ENCODE measurements at places on chromosomes 7 and 10.

- DNase-seq = no peak
These were observed 174.4 kb upstream of the KIAA1217 start for GRCh38 chr10:24034571-24034970.

DNA sequence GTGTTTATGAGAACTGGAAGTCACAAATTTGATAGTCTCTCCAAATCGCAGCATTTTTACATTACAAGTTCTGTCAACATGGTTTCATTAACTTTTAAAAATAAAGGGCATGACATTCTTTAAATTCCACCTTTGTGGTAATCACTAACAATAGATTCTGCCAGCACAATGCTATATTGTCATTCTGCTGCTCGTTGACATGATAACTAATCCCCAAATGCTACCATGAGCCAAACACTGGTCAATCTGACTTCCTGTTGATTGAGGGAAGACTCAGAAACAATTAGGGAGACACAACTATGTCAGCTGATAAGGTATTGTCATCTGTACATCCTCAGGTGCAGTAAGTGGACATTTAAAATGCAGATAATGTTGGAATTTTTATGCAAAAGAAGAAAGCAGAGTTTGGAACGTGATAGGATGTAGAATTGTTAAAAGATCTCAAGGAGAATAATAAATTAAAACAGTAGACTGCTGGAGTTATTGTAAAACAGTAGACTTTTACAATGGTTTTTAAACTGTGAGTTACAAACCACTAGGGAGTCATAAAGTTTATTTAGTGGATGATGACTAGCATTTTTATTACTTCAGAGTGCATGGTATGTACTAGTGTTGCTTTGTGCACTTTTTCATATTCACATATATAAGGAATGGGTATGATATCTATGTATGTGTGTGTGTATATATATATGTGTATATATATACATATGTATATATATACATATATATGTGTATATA is 126.4 kb upstream of the DKK1 start:
- DNase-seq = peak; percentile 10

GRCh38 chr7:23945472-23945871 is 235.5 kb downstream of the STK31 start:
- no peak for DNase-seq

DNA sequence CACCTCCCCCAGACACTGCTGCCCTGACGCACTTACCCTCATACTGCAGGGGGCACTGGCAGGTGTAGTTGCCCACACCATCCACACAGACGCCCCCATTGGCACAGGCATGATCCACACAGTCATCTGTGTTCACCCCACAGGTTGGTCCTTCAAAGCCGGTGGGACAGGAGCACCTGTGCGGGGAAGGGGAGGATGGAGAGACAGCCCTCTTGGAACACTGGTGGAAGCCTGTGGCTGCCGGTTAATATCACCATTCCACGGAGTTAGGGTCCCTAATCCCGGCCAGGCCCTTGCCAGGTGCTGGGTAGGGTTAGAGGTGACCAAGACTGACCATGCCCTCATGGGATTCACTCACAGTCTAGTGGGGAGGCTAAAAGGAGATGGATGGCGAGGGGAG is 171.8 kb downstream of the SLIT1 start:
- DNase-seq = no peak

DNA sequence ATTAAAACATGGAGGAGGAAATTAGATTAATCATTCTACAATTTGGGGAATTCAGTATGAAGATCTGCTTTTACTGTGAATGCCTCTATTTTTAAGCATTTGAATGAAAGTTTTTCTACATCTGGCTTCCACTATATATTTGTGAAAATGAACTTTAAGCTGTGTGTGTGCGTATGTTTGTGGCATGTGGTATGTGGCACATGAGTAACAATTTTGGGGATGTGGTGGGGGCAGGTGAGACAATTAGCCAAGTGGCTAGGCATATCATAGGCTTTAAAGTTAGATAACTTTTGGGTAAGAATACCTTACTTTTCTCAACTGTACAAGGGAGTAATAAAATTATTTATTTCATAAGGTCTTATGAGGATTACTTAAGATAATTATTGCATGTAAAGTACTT is 81.5 kb downstream of the ZNF22 start:
- no peak for DNase-seq

DNA sequence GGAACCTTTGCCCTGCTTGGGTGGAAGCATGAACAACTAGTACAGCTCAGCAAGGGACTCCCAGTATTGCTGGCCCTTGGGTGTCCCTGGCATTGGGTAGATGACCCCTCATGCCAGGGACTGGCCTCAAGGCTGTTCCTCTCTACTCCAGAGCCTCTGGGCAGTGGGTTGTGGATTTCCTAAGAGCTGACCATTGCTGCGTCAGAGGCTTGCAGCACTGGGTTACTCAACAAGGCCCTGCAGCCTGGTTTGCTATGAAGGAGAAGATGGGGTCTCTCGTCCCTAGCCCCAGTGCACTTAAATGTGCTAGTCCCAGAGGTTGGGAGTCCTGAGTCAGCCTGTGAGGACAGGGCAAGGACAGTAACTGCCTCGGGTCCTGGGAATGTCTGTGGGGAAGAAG is 2.5 kb downstream of the VSIR start:
- no peak for DNase-seq

DNA sequence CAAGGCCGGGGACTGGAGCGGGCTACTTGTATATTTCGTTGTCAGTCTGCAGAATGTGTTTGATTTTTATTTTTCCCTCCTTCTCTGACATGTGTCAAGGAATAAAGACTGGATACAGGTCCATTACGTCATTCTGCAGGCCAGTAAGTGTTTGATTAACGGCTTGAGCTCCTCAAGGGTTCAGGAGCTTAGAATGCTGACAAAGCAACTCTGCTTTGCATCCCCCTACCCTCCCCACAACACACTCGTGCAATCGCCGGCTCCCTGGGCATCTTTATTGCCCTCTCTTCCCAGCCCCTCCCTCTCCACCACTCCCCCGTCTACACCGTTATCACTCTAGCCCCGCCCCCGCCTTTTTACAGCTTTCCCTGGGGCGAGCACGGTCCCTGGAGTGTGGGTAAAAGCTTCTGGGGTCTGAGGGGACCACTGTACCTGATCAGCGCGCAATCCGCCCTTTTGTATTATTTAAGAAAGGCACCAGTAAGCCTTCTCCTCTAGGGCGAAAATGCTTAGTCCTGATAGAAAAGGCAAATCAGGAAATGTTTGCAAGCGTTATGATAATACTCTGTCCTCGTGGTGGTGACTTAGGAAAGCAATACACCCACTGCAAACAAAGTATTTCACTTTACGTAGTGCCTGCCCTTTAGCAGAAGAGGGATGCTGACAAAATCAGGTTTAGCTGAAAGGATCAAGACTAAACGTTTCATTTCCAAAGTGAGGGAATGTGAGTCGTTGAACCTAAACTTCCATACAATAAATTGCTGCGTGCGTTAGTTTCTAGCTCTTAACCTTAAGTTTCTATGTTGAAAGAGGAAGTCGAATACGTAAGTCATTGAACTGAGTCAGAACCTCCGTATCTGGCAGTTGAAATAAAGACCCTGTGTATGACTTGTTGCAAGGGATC is 1.4 kb upstream of the CREB5 start:
- DNase-seq = no peak

DNA sequence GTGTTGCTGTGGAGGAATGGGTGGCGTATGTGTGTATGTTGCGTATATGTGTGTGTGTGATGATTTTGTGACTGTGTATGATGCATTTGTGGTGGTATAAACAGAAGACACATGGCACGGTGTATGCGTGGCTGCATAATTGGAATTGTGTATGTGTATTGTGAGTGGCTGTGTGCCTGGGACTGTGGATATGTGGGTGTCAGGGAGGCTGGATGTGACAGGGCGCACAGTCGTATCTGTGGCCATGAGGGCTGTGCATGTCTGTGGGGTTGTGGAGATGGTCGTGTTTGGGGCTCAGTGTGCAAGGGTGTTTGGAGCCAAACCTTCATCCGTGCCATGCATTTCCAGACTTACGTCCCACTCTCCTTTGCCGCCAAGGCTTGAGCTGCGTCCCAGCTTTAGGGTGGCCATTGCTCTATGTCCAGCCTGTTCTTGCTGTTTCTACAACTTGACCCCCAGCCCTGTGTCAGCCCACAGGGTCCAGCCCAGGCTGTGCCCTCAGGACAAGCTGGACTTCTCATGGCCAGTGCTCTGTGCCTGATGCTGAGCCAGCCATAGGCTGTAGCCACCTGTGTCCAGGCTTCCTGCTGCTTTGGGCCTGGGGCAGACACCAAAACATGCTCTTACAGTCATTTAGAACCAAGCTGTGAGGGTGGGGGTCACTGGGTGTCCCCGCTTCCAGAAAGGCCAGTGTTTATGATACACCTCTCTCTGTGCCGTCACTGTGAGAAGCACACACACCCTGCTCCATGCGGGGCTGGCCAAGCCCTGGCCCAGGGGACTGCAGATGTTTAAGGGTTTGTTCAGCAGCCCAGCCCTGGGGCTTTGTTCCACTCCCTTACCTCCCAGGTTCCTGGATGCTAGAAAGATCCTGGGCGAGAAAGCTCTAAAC is 127.6 kb downstream of the NEURL1 start:
- no peak for DNase-seq

DNA sequence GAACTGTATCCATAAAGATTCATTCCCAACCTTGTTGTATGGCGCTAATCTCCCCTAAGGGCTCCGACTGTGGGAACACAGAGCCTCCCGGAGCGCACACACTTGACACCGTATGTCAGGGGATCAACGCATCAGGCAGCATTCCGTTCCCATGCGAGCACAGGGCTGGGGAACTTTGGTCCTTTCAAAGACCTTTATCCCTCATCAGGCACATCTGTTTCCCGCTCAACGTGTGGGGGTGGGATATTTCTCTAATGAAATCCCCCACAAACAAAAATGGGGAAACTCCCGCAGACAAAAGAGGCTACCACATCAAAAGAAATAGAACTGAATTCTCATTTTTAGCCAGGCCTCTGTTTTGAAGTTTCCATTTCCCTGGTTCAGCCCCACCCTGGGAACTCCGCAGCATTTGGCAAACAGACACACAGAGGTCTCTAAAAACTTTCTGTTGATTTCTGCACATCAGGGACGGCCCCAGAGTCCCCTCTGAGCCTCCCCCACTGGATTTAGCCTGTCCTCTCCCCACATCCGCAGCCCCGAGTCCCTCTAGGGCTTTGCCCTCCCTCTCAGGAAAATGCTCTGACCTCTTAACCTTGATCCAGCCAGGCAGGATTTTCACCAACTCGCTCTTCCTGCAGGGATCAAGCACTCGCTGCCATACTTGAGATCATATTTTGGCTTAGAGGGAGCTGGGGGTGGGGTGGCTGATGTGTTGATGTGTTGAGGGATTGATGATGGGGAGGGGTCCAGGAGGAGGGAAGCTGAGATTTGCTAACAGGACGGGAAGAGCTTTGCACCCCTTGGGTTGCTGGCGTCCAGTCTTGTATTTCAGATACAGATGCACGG is 6.6 kb downstream of the CPA5 start:
- no peak for DNase-seq

DNA sequence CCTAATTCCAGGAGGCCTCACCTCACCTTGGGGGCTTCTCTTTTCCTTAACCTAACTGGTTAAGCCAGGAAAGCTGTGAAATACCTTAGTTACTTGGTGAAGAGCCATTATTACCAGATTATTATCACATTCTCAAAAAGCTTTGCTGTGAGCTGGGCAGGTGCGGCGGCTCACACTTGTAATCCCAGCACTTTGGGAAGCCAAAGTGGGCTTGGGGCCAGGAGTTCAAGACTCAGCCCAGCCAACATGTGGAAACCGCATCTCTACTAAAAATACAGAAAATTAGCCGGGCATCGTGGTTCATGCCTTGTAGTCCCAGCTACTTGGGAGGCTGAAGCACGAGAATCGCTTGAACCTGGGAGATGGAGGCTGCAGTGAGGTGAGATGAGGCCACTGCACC is 102.4 kb upstream of the KLF6 start:
- DNase-seq = no peak

Data from AG08395 (cell line).